ENCODE measurements at places on chromosomes 3 and 15.

DNA sequence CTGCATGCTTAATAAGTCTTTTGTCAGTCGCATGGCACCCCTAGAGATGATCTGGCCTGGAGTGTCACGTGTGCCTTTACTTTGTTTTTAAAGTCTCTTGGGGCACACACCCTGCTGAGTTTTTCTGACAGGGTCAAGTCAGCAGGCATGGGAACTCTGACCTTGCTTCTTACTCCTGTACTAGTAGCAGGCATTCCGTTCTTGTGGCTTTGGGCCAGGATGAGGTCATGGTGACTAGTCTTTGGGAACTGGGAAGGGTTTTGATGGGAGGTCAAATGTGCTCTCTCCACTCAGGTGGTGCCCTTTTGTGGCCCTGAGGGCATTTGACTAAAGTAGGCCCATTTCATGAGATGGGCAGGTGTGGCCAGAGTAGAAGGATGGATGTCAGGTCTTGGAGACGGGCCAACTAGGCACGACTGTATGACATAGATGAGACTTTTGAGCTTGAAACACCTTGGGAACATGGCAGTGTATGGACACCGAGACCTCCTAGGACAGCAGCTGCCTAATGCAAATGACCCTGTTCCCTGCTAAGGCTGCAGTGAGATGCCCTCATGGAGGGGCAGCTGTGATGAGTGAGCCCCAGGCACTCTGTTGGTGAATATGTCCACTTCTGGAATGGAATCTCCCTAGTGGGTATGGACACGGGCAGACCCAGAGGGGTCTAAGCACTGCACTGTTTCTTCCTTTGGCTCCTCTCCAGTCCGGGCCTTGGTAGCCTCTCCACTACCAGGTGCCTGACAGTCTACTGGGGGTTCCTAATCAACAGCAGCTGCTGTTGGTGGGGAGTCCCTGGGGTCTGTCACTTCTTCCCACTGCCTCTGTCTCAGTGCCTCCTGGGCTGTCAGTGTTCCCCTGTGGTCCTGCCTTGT is 16.4 kb downstream of the SRPRB start:
- DNase-seq = no peak

- DNase-seq = no peak
Measured at GRCh38 chr3:145557405-145557804, 603.6 kb downstream of the PLOD2 start.

DNA sequence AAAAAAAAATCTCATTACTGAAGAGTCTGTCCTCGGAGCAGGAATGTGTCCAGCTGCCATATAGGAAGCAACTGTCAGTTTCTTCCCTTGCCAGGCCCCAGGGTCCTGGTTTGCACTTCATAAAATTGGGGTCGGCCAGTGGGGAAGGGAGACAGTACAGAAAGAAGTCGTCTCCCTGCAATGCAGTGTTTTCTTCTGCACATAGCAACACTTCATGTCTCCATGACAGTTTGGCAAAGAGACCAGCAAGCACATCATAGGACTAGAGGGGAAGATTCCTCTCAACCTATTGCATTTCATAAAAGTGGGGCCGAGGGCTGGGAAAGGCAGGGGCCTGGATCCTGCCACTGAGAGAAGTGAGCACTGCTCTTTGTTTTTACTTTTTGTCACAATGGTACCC is 138.2 kb upstream of the HACD2 start:
- DNase-seq = no peak

DNA sequence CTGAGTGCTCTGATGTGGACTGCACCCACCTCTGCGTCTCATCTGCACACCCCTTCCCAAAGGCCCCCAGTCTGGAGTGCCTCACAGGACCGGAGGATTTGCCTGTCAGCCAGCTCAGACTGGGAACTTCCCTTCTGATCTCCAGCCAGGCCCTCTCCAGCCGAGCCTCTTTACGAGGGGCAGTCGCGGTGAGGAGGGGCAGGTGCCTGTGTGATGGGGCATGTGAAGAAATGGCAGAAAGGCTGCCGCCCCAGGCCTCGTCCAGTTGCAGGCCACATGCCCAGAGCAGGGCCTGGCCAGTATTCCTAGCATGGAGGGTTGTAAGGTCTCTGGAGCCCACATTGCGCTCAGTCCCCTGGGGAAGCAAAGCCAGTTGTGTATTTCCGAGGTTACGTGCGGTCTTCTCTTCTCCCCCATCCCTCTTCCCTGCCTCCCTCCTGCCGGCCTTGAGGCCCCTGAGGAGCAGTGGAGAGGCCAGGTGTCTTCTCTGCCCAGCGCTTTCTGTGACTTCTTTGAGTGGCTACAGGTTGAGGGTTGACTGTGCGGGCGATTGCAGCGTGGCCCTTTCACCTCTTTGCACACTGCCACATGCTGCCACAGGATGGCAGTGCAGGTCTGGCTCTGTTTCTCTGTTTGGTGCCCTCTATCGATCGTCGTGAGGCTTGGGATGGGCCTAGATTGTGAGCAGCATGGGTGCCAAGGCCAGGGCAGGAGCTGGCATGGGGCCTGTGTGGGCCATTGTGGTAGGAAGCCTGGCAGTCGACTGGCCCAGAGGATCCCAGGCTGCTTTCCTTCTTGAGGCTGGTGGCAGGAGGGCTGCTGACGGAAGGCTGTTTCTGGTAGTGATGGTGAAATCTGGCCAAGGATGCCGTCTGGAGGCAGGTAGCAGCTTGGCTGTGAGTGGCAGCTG is 5.3 kb downstream of the CLK3 start:
- DNase-seq = peak; percentile 84

GRCh38 chr3:12351145-12351544 is 62.3 kb downstream of the PPARG start:
- peak; percentile 52 for DNase-seq

- peak; percentile 56 for DNase-seq
Measured at GRCh38 chr15:41022487-41023090, 69.3 kb downstream of the CHAC1 start.

DNA sequence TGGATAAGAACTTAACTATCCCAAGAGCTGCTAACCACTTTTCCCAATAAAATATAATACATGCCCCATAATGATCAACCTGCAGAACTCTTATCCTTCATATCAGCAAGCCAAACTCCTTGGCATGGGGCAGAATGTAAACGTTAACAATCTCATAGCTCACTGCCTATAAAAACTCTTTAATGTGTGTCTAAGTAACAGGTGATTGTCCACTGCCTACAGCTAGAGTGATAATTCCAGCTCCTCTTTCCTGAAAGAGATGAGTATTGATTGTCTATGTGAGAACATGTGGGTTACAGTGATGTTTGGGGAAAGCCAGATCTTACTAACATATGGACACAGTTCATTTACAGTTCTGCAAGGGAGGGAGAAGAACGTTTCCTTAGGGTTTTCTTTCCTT is 11.3 kb upstream of the GLCE start:
- no peak for DNase-seq

- DNase-seq = no peak
Measured at GRCh38 chr15:41594801-41595746, 36.1 kb downstream of the TYRO3 start.

DNA sequence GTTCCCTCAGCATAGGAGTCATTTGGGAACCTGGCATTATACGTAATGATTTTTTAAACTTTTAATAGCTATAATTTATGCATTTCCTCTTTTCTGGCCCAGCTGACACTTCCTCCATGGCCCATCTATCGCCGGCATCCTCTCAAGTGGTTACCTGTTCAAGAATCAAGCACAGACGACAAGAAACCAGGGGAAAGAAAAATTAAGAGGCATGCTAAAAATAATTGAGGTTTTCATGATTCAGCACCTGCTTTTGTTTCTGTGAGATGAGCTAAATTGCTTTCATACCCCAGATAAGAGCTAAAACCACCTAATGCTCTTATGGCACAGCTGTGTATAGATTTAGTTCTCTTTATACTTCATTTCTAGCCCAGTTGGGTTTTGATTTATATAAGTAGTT is 1.7 kb downstream of the SPCS1 start:
- no peak for DNase-seq

DNA sequence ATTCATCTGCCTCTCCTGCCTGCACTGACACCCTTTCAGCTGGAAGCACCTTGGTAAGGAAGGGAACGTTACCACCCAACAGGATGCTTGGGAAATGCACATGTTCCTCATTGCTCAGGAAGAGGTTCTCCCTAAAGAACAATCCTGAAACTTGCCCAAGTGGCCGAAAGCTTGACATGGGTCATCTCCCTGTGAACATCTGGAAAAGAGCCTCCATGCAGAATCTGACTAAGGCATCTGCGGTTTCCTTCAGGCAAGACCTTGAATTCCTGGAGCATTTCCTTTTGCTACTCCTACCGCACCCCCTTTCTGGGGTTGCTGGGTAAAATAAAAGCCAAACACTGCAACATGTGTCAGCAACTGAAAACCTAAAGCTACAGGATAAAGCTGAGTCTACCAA is 68.7 kb upstream of the SNRK start:
- no peak for DNase-seq

- no peak for DNase-seq
Measured at GRCh38 chr3:87546216-87546615, 269.8 kb upstream of the POU1F1 start.

DNA sequence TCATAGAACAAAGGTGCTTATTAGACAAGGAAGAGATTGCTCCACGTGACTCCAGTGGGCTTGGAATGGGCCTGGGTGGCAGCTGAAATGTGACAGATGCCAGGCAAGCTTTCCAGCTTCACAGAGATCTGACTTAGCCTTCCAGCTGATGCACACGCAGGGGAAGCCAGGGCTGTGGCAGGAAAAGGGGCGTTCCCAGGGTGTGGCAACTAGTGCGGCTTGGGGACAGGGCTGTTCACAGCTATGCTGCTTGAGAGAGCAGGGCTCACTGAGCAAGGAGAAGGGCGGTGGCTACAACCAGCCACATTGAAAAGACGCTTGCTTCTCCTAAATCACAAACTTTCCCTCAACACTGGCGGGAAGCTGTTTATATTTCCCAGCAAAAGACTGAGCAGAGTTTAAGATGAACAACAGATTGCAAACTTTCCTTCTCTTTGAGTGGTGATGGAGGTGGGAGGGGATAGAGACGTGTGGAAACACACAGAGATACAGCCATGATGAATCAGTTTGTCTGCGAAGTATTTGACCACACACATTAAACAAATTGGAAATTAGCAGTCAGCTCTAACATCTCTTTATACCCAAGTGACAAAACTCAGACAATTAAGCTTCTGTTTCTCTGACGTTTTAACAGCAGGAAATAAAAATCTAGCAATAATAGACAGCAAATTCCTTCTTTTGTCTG is 127.5 kb downstream of the BDH1 start:
- peak; percentile 18 for DNase-seq

- DNase-seq = no peak
Measured at GRCh38 chr3:56003129-56003528, 465.1 kb downstream of the ERC2 start.

DNA sequence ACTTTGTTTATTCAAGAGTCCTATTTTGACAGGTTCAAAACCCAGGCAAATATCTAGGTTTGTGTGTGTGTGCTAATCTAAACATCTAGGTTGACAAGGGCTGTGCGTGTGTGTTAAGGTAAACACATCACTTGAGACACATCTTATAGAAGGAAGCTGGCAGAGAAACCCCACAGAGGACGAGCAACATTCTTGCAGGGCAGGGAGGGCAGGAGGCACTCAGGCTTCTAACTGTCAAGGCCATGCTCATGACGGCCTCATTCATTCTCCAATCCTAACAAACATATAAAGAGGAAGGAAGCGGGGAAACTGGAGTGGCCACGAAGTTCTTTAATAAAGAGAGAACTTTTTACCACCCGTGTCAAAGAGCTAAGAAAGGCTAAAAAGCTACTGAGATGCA is 43.4 kb downstream of the SLCO2A1 start:
- no peak for DNase-seq

- no peak for DNase-seq
Measured at GRCh38 chr3:42195879-42196330, 70.1 kb downstream of the CCK start.

GRCh38 chr15:66635817-66636216 is 66.2 kb upstream of the SMAD6 start:
- DNase-seq = no peak

DNA sequence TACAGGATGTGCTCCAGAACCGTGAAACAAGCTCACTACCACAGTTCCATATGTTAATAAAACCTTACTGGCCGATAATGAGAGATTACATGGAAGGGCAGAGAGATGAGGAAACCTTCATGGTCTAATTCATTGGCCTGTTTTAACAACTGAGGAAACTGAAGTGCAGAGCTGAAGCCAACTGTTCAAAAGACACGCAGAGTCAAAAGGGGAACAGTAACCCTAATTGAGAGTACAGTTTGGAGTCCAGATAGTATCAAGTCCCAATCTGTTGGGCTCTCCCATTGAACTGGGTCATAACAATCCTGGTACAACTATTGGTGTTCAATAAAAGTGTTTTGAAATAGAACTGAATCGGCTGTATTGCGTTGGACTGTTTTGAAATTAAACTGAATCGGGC is 69.6 kb downstream of the SLC12A8 start:
- no peak for DNase-seq

DNA sequence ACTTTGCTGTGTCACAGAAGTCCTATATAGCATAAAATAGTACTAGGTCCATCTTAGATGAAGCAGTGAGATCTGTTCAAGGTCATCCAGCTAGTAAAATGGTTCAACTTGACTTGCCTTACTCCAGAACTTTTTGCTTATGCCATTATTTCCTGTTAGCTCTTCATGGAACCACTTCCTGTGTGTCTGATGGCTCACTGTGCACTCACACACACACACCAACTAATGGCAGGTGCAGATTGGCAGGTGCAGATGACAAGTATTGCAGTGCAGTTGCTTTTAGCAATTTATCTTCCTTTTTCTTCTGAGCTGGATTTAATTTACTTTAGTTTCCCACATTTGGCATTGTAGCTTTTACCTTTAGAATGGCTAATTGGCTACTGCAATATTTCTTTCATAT is 29.8 kb downstream of the GOLGA8S start:
- no peak for DNase-seq

DNA sequence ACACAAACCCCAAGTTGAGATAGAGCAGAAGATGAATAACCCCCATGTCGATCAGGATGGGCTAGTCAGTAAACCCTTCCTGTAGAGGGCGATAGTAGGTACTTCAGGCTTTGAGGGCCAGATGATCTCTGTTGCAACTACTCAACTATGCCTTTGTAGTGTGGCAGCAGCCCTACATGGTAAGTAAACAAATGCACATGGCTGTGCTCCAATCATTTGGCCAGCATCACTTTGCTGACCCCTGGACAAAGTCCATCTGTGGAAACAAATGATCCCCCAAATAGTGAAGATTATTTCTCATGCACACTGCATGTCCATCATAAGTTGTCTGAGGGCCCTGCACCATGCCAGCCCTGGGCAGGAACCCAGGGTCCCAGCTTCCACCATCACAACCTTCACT is 402.2 kb upstream of the PROK2 start:
- no peak for DNase-seq

DNA sequence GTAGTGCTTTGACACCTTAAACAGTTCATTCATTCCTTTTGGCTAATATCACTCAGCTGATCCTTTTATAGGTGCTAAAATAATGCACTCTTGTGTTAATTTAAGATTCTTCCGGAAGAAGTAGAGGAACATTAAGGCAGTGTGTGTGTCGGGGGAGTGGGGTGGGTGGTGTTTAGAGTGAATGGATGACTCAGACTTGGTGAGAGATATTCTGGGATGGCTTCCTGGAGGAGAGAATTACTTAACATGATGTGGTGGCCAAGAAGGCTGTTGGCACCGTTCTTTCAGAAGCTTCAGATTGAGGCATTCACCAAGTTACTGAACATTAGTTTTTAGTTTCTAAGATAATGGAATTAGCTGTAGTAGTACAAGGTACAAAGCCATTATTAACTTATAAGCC is 125.6 kb upstream of the ROPN1 start:
- no peak for DNase-seq

All from CD4-positive, alpha-beta T cell treated with Interleukin-4 for 1 hour (primary cell).